ENCODE measurements at places on chromosomes 3 and 15.

DNA sequence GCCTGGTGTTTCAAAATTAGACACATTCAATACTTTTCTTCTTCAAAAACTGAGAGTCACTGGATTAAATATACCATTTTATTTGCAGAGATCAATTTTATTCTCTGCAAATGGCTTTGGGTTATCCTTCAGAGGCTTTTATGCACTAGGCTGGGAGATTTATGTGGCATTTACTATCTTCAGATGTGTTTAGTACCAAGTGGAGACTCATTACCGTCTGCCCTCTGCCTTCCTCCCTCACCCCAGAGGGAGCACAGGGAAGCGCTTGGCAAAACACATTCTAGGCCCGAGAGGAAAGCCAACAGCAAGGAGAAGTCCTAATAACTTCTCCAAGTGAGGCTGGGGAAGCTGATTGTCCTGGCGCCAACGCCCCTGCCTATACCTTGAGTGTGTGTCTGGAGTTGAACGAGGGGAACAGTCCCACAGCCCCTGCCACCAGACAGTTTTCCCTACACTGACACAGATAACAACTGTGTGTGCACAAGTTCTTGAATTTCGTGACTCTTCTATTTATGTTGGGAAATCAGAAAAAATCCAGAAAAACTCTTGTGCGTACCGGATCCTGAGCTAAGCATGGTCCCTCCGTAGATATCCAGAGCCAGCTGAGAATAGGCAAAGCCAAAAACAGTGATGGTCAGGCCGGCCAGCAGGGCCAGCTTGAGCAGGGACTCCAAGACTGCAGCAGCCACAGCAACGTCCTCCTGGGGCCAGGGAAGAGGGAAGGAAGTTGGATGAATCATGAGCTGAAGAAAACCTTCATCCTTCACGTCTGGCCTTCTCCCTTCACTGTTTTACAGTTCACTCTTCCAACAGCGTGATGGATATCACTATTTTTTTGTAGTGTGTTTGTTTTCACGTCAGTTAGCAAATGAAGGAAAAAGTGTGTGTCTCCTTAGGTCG lies 26.6 kb downstream of the RFT1 start:
- no peak for DNase-seq

DNA sequence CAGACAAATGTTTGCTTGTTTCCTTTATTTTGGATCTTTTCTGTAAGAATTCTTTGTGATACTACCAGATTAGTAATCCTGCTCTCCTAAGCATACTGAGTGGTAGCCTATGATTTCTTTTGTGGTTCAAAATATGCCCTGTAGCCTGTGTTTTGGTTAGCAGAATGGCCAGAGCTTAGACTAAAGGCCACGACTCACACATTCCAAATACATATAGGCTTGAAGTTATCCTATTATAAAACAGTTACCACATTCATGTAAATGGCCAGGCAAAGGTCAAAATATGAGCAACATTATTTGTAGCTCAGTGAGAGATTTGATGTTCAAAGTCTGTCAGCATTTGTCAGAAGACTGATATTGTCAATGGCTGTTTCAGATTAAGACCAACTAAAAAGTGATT lies 84.5 kb downstream of the MITF start:
- peak; percentile 46 for DNase-seq

GRCh38 chr15:64560501-64560900 lies 100.1 kb downstream of the ZNF609 start:
- DNase-seq: no peak

DNA sequence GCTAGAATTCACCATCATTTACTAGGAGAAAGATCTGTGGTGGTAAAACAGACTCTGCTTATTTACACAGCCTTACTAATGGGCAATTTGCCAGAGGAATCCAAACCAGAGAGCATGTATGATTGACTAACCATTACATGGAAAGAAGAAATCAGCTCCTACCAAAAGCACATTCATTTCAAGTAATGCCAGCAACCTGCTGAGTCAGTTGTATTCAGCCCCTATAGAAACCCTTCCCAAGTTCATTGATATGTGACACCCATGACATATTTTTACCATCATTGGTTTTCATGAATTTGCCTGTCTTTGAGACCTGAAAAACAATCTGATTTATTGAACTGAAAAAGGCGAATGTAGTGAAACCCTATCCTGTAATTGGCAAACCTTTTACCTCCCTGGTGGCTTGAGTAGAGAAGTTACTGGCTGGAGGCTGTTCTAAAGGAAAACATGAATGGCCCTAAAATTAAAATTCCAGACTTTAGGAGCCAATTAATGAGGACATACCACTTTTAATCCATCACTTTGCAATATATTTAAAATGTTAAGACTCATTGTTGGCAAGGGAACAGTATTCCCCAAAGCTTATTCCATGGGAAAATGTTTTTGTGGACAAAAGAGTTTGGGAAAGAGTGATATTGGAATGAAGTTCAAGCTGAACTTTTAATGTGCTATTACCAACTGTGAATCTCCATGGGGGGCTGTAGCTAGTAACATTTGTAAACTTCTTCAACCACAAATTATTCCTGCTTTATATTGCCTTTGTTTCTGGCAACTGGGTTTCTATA lies 542.9 kb downstream of the FHIT start:
- no peak for DNase-seq

GRCh38 chr3:189100866-189101265 lies 70.9 kb upstream of the TPRG1 start:
- DNase-seq: no peak

DNA sequence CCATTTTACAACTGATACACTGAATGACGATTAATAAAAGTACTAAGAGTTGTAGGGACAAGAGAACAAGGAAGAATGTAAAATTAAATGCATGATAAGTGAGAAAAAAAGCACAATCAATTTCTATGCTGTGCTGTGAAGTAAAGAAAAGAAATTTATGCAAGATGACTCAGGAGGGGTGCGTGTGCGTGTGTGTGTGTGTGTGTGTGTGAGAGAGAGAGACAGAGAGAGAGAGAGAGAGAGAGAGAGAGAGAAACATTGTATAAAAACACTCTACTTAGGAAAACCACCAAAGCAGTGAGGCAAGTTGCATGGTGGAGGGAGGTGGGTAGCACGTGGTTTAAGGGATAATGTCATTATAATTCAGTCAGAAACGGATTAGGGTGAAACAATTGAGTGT lies 580.8 kb upstream of the ALCAM start:
- DNase-seq: peak; percentile 2

GRCh38 chr3:15982667-15983196 lies 185.0 kb upstream of the ANKRD28 start:
- peak; percentile 99 for DNase-seq

- no peak for DNase-seq
Measured at GRCh38 chr3:9087831-9088413, 124.7 kb upstream of the RAD18 start.

DNA sequence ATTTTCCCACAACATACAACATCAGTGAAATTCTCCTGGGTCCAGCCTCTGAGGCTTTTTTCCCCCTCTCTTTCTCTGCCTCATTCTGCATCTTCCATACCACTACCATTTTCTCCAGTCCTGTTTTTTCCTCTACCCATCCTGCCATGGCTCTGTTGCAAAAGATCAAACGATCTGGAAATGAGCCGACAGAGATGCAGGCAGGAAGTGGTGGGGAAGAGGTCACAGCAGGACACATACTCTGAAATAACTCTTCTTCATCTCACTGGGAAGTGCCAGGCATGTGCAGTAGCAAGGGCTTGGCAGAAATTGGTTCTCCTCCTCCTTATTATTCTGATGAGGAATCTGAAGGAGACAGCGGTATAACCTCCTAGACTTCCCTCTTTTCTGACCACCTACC lies 114.3 kb downstream of the CORO2B start:
- DNase-seq: peak; percentile 51

DNA sequence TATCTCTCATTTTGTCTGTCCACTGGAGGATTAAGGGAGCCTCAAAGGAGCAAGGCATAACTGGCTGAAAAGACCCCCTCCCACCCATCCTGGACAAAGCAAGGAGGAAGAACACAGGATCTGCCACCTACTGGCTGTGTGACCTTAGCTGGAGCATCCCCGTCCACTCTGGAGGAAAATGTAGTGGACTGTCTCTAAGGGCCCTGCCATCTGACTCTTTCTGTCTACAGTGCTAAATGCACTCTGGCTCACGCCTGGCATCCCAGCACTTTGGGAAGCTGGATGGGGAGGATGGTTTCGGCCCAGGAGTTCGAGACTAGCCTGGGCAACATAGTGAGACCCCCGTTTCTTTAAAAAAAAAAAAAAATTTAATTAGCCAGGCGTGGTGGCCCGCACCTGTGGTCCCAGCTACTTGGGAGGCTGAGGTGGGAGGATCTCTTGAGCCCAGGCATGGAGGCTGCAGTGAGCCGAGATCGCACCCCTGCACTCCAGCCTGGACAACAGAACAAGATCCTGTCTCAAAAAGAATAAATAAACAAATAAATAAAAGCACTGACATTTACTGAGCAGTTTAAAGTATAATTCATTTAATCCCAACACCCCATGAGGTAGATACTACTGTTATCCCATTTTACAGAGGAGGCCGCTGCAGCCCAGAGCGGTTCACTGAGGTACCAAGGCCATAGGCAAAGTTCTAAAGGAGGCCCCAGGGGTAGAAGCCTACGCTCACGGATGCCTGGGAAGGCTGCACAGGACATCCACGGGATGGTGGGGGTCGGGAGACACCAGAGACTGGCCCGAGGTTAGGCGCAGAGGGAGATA lies 1.1 kb downstream of the TBC1D2B start:
- DNase-seq: no peak

- DNase-seq: no peak
Measured at GRCh38 chr3:34361921-34362320, 563.5 kb downstream of the PDCD6IP start.

- DNase-seq: peak; percentile 4
Measured at GRCh38 chr3:63355809-63356208, 77.7 kb downstream of the SYNPR start.

GRCh38 chr3:67653425-67654098 lies 850 bp downstream of the SUCLG2 start:
- no peak for DNase-seq

DNA sequence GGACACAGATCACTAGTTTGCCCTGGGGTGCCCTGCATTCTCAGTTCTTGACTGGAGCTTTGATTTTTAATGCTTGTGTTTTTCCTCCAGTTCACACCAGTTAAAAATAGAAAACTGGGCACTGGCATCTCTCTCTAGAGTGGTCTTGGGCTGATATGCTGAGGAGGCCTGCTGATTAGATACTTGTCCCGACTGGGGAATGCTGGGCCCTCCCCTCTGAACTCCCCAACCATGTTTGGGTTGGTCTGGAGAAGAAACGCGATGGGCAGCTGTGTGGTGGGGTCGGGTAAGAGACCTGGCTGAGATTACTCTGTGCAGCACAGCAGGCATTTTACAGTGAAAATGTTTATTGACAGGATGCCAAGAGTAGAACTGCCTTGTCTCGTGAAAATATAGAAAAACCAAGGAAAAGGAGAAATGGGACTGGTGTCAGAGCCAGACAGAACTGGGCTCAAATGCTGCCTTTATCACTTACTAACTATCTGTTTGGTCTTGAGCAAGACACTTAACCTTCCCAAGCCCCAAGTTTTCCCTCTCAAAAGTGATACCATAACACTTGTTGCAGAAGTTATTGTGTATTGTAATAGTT lies 1.6 kb upstream of the ACTC1 start:
- DNase-seq: no peak

DNA sequence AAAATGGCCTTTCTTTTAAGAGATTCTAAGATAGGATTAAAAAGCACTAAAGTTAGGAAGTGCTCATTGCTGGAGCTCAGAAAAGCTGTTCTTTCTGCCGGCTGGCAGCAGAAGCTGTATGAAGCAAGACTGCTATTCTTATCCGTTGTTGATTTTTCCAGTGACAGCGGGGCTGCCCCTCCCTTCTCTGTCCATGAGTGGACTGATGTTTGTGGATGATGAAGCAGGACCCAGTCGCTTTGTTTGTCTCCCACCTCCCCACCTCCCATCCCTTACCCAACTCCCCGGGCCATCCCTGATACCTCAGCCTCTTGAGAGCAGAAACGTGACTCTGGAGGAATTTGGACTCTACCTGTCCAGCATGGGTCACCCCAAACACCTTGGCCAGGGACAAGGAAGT lies 10.3 kb upstream of the MUSTN1 start:
- DNase-seq: no peak

DNA sequence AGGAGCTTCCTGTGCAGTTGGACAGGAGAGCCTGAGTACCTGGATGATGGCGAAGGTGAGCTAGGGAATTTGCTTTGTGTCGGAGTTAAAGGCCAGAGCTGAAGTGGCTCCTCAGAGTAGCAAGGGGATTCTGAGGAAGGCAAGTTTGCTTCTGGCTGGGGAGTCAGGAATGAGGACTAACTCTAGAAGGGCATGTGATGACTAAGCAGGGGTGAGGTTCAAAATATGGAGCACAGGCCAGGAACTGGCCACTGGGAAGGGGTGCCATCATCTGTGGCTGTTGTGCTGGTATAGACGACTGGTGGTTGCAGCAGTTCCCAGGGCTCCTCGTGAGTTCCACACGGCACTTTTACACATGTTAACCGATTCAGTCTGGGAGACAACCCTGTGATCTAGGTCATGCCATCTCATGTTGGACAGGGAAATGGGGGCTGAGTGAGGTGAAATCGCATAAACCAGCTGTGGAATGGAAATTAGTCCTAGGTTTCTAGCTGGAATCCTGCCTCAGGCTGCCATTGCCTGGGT lies 100.8 kb downstream of the EEFSEC start:
- DNase-seq: no peak

DNA sequence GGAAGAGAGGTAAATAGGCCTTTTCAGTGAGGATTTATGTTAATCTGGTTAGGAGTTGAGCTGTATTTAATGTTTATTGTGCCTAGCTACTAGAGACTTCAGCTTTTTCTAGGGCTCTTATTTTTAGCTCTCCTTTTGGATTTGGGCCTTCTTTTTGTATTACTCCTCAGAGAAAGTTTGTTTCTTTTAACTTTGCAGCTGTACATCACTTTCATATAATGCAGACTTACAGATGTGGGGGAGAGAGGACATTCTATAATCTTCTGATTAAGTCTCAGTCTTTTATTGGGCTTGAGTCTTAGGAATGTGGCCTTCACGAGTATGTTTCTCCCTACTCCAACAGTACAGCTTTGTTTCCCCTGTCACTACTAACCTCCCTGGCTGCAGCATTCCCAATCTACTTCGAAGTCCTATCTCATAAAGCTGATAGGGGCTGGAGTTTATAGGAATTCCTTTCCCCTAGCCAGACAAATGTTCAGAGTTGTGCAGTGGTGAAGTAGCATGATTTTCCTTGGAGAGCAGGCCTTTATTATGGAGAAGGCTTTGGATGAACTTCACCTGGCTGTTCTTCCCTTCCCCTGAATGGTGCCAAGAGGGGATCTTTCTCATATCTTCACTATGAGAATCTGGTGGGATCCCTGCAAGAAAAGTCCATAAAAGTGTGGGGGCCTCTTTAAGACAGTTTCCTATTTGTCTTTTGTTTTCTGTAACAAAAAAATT lies 82.2 kb upstream of the CBLB start:
- no peak for DNase-seq

DNA sequence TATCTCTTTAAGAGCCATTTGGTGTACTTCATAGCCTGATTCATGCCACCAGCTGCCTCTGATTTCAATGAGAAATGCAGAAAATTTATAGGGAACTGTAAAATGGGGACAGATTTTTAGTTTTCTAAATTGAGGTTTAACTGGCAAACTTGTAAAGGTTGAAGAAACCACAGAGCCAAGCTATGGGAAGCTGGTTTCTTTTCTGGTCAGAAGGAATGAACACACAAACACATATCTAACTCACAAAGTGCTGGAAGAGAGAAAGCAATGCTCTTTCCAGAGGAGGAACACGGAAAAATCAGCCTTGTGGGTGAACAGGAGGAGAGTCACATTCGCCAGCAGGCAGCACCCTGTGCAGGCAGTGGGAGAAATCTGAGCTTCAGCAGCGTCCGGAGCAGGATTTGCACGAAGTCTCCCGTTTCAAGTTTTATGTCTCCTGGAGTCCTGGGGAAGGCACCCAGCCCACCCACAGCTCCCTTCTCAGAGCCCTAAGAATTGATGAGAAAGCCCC lies 481 bp downstream of the MASP1 start:
- peak; percentile 67 for DNase-seq
